MCF 10A (cell line): ENCODE measurements at places on chromosomes 3 and 15. TPM values are rescaled to one million over a fixed set of nuclear protein-coding genes. Genes with fewer than 3 reads are reported as not detected.

The SAMD7 gene
- total RNA-seq = not detected in 2 replicates

The TYRO3 gene
- 9.7 and 12.3 TPM in 2 replicates for total RNA-seq

The ANKRD34C gene
- total RNA-seq = not detected in 2 replicates

The PPP1R14D gene
- not detected in 2 replicates for total RNA-seq

The GCNT3 gene
- not detected in 2 replicates for total RNA-seq

The NPAP1 gene
- not detected in 2 replicates for total RNA-seq

The SMCO1 gene
- not detected in 2 replicates for total RNA-seq

The SAXO2 gene
- total RNA-seq = 3.9 and 4.2 TPM in 2 replicates
